NCI-H526 treated with DMSO at 0.1 percent for 48 hours (cell line): ENCODE measurements at places on chromosomes 4 and X.

GRCh38 chr4:76620723-76621468, 185.9 kb downstream of the SHROOM3 start:
- no peak for DNase-seq

DNA sequence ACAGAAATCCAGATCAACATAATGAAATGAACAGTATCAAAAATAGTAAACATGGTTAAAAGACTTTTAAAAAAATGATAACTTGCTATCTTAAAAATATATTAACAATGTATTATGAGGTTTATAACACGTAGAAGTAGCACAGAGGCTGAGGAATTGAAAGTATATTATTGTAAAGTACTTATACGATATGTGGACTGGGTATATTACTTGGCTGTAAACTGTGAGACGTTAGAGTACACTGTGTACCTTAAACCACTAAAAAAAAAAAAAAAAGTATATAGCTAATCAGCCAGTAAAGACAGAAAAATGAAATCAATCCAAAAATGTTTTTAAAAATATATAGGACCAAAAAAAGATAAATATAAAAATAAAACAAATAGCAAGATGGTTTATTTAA, 120.6 kb downstream of the TET2 start:
- DNase-seq, result no peak

DNA sequence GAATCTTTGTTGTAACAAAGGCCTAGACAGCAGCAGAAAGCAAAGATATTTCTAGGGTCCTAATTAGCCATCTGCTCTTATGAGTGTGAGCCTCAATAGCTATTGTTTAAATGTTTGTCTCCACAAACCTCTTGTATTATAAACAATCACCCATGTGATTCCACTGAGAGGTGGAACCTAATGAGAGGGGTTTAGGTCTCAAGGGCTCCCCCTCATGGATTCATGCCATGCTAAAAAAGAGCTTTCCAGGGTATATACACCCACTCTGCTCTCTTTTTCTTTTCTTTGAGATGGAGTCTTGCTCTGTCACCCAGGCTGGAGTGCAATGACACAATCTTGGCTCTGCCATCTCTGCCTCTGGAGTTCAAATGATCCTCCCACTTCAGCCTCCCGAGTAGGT, 42.1 kb downstream of the TRIM61 start:
- DNase-seq, result no peak

DNA sequence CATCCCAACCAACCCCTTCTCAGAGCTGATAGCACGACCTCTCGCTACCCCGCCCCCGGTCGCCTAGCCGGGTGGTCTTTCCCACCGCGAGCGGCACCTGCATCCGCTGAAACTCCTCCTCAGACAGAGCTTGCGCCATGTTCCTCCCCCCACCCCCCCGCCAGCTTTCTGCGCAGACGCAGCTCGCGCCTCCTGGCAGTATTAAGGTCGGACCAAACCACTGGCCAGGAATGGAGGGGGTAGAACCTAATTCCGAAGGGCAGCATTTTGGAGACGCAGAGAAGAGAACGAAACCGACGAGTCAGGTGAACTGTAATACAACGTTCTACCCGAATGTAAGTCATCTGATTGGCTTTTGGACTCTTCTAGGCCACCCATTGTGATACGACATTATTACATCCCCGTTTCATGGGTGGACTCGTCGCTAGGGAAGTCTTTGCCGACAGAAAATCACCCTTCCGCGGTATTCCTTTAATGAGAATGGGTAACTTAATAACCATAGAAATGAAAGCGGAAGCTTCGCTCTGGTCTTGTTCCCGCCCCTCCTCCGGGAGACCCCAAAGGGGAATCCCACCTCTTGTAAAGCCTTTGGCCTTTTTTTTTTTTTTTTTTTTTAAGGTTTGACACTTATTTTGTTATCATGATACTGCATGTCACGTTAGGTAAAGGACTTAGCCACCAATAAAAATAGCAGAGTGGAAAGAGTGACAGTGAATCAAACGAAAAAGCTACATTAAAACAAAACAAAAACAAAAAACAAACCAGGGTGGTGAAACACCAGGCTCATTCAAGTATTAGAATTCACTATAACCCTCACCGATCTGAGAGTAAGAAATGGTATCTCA, at the start of gene GRIPAP1:
TSS of gene GRIPAP1 (minus strand) at position 174 of the 845 bp plus-strand sequence. CDS start at position 139, 35 bp downstream.
- DNase-seq, result peak; percentile 83

DNA sequence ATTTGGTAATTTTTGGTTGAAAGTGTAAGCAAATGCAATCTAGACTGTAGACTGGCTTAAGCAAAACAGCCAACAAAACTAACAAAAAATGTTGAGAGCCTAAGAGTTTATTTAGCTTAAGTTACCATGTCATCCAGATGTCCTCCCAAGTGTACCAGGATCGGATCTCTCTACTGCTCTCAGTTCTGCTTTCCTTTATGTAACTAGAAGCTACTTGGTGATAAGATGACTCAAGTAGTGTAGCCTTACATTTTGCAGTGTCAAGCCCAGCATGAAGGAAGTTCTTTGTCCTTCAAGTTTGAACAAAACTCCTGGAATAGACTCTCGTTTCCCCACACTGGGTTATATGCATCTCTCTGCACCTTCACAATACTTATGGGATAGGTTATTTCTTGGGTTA, 1500.0 kb downstream of the STIM2 start:
- no peak for DNase-seq

- no peak for DNase-seq
Observed at GRCh38 chrX:20623448-20623847, 356.7 kb upstream of the RPS6KA3 start.
